ENCODE measurements at places on chromosomes 6 and 20.

- DNase-seq = no peak
Observed at GRCh38 chr6:55433446-55434130, 106.3 kb downstream of the GFRAL start.

GRCh38 chr6:36054956-36055355, 27.3 kb downstream of the MAPK14 start:
- DNase-seq = no peak

DNA sequence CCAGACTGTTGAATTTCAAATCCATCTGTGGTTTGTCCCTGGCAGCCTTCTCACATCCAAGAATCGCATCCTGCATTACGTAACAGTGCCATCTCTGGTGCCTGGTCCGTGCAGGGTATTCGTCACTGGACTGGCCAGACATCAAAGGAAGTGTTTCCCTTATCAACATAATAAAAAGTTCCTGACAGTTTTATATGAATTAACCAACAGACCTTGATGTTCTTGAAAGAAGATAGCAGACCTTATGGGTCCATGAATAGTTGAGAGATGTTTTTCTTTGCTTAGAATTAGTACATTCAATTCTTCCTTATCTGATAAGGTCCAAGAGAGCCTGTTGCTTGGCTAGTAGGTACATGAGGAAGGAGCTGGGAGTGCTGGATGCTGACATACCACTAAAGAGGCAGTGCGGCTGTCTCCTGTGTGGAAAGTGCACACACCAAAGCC, 77.6 kb downstream of the PHACTR2 start:
- DNase-seq = no peak

DNA sequence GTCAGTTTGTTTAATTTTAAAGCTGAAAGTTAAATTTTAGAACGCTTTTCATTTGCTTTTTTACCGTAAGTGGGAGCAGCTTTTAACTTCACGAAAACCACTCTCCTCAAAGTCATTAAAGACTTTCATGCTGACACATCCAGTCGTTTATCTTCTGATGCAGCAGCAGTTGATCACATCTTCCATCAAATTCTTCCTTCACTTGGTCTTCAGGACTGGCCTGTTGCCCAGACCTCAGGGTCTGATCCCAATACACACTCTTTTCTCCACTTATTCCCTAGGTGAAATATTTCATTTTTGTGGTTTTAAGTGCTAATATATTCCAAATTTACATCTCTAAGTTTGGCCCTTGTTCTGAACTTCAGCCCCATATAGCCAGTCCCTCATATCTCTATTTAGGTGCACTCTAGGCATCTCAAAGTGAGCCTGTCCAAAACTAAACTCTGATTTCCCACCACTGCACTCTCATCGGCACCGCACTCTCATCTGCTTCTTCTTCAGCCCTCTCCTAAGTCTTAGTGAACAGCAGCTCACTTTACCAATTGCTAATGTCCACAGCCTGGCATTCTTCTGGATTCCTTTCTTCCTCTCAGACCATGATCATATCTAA, 20.4 kb downstream of the AFDN start:
- DNase-seq = no peak

DNA sequence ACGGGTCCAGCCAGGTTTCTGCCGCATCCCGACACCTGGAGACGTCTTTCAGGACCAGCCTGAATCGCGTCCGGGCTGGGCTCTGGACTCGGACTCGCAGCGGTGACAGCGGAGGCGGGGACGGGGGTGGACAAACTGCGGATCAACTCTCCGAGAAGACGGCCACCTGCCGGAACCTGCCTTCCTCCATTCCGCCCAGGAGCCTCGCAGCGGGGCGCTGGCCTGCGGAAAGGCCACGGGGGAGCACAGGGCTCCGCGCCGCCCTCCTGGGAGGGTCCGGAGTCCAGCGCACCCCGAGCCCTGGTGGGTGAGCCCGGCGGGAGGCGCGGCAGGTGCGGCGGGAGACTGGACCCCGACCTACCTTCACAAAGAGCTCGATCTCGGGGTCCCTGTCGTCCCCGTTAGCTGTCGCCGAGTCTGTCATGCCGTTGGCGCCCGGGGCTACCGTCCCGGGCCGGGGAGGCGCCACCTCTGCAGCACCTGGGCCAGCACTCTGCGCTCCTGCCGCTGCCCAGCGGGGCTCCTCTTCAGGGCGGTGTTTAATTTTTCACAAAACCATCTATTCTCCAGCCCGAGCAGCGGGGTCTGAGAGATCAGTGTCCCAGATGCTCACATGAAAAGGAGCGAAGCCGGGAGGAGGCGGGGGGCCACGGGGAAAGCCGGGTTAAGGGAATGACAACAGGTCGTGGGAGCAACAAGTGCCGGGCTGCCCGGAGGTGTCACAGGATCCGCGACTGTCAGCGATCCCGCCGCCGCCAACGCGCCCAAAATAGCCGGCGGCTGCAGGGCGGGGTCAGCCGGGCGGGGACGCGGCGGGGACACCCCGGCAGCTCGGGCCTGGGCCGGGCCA, at the start of gene CLIC5:
TSS of gene CLIC5 (minus strand) at position 742 of the 850 bp plus-strand sequence. CDS start at position 424, 318 bp downstream.
- no peak for DNase-seq

DNA sequence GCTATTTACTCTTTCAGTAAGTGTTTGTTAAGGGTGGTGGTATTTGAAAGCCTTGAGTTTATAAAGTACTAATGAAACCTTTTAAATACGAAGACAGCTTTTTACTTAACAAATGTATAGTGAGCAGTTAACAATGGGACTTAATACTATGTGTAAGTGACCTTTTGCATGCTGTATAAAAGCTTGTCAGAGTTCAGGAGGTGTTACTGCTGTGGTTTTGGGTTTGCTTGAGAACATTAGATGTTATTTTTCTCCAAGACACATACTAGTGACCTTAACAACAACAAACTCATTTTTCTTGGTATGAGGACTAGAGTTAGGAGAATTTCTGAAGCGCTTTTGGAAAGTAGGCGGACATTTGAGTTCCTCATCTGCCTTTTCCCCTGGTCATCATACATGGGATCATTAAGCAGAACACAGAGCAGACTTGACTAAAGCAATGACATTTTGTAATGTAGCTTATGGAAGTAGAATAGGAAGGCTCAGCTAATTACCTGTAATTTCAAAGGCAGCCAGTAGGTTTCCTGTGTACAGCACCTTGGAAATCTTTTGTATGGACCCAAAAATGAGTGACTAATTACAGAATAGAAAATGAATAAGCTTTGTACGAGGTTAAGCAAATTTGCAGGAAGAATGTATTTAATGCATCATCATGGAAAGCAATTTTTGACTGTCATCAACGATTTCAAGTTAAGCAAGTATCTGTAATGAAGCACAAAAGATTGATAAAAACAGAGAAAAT, 14.1 kb downstream of the CDYL start:
- DNase-seq = no peak

DNA sequence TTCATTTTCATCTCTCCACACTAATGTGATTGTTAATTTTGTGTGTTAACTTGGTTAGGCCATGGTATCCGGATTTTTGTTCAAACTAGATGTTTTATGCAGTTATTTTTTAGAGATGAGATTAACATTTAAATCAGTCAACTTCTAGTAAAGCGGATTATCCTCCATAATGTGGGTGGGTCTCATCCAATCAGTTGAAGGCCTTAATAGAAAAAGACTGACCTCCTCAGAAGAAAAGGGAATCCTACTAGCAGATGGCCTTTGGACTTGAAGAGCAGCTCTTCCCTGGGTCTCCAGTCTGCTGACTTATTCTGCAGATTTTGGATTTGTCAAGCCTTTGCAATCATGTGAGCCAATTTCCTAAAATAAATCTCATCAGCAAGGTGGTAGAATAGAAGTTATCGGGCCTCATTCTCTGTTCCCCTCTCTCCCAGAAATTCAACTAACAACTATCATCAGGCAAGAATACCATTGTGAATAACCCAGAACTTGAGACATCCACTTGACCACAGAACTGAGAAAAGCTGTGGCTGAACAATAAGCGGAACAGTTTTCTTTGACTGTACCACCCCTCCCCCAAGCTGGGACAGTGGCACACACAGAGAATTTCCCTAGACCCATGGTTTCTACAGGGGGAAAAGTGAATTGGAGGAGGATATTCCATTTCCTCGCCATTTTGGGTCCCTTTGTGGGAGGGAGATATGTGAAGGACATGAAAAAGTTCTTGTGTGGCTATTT, 323.0 kb downstream of the UTRN start:
- DNase-seq = no peak

- no peak for DNase-seq
Observed at GRCh38 chr20:22512911-22513489, 71.4 kb downstream of the FOXA2 start.

- DNase-seq = no peak
Observed at GRCh38 chr6:138795809-138796603, at the start of gene ECT2L. Gene ECT2L (plus strand): TSS chr6:138796087. CDS start chr6:138813275, 17,188 bp downstream.

DNA sequence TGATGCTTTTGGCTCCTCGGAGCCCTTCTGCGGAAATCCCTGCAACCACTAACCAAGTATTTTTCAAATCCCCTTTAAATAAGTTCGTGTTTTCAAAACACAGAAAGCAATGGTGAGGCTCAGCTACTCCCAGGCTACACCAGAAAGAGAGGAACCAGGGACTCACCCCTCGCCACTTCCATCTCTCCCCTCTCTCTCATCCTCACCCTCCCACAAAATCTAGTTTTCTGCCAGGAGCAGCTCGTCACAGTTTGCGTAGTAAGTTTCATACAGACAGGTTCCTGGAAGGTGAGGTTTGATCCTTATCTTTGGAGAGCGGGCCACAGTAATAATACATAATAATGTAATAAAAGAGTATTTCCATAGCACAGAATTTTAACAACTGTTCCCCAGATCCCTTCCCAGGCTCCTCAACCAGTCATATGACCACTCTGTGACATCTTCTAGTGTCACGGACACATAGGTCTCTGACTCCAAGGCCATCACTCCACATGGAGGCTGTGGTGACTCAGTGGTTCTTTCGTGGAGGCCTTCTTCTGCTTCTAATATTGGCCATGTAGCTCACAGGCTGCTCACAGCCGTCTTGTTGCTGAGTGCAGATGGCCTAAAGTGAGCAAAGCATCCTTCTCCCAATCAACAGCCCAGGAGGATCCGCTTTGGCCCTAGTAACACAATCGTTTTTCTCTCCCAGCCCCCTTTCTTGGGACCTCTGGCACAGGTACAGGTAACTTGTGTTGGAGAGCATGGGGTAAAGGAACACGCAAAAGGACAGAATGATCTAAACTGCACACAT, 295.7 kb downstream of the CDC5L start:
- no peak for DNase-seq

DNA sequence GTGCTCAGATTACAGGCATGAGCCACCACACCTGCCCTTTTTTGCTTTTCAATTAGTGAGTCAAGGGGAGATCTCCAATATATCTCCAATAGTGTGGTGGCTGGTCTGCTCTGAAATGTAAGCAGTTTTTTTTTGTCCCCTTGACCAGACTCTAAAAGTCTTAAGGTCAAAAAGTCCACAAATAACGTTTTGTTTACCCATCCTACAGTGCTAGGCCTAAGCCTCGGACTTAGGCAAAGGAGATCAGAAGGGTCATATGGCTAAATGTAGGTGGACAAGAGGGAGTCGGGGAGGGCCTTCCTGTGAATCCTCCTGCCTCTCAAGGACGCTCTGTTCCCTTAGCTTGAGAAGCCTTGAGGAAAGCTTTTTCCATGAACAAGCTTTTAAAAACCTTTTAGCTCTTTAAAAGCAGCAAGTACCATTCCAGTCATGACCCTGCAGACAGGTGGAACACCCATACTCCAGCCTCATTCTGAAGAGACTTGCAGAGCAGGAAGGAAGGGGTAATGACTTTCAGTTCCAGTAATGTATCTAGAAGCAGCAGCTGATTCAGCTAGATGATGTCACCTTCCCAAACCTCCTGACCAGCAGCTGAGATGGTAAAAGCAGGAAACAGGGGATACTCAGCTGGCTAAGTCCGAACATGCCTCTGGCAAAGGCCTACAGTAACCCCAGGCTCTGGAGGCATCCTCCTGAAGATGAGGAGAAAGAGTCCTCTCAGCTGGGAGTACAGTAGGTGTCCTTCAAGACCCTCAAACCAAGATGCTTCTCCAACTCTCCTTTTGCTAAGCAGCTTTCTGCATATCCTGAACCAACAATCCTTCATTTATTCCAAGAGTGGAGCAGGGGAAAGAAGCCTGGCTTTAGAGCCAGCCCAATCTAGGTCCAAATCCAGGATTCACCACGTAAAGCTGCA, 23.6 kb downstream of the BCL2L1 start:
- DNase-seq = no peak

- DNase-seq = no peak
Observed at GRCh38 chr6:143283887-143284645, 166.4 kb downstream of the ADAT2 start.

DNA sequence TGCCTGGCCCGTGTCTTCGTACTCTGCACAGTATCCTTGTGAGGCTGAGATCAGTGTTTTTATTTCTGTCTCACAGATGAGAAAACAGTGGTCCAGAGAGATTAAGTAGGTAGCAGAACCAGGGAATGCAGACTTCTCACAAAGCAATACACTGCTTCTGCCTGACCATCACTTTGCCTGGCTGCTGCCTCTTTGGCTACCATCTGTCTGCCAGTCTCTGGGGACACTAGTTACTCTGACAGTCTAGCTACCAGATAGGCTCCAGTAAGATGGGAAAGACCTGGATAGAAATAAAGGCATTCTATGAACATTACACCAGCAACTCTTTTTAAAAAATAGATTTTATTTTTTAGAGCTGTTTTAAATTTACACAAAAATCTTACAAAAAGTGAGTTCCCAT, 96.9 kb downstream of the PHACTR3 start:
- no peak for DNase-seq

DNA sequence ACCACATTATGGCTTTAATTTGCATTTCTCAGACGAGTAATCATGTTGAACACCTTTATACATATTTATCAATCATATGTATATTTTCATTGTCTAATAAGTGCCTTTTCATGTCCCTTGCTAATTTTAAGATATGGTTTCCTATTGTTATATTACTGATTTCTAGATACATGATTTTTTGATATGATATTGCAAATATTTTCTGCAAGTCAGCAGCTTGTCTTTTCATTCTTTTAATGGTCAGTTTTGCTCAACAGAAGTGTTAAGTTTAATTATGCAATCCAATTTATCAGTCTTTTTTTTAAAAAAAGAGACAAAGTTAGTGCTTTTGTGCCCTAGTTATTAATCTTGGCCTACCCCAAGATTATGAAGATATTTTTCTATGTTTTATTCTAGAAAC, 1377.8 kb upstream of the CITED2 start:
- DNase-seq = no peak

DNA sequence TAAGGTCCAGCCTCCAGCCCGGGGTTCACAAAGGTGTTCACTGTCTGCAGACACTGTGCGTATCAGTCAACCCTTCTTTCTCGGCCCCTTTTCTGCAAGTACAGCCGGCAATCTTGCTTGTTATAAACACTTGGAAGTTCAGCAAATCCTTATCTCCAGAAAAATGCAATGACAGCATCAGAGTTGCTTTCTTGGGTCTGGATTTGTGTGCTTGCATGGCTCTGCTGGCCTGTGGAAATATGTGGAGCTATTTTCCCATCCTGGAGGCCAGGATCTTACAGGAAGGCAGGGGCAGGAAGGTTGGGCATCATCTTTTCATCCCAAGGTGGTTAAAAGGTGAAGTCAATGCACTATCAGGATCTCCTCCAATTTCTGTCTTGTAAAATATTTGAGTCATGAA, 100.3 kb downstream of the SMOC2 start:
- no peak for DNase-seq

DNA sequence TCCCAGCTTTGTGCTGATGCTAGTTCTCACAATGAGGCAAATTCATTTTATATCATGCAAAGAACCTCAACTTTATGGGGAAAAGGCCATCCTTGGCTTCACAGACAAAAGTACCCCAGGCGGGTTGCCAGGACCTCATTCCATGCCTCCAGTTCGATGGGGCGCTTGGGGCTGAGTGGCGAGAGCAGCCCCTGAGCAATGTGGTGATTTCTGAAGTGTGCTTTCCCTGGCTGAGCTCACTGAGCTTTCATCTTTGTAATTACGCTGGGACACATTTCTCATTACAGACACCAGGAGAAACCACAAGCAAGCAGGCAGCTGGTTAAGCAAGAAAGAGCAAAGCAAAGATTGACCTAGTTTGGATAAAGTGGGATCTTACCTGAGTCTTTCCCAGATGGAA, 301.5 kb upstream of the CDH4 start:
- no peak for DNase-seq
